Fibroblast of skin of abdomen (primary cell): ENCODE measurements at places on chromosomes 1 and 21.
A peak's percentile ranks its signal among the peaks of the same experiment; 100 is the strongest.

GRCh38 chr1:200118779-200119505 is 91.4 kb downstream of the NR5A2 start:
- no peak for DNase-seq

DNA sequence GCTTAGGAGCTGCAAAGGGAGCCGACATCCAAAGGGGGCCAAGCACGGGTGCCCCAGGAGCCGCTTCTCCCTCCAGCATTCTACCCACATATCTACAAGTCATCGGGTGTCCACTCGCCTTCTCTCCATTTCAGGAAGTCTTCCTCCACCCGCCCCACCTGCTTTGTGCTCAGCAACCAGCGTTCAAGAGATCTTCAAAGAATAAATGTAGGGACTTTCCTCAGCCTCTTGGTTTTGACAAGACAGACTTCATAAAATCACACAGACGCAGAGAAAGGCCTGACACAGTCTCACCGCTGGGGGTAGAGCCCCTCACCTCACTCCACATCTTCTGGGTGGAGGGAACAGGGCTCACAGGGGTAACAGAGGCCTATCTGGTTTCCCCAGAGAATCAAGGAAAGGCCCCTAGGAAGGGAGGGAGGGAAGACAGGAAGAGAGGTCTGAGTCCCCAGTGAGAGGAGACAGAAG is 49.5 kb downstream of the SSBP3 start:
- no peak for DNase-seq

DNA sequence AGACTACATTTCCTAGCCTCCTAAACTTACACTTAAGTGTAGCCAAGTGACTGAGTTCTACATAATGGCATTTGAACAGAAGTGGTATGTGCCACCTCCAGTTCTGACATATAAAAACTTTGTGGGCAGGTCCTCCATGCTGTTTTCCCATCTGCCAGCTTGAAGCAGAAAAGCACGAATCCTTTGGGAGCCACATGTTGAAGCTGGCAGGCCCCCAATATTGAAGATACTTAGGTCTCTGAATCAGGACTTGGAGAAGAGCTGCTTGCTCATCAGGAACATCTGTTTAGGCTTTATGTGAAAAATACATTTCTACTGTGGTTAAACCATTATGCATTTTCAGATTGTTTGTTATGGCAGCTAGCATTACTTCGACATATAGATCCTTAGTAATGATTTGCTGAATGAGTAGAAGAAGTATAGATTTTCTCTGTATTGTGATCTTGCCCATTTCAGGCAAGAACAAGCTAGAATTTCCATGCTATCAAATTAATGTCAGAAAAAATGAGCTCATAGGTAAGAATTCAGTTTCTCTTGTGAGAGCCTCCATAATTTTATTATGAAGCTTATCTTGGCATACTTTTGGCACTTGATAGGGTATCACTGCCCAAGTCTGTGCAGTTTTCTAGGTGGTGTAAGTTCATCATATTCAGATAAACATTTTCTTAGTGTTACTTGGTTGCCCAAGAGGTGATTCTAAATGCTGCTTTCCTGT is 68.4 kb downstream of the GDAP2 start:
- peak; percentile 92 for DNase-seq

DNA sequence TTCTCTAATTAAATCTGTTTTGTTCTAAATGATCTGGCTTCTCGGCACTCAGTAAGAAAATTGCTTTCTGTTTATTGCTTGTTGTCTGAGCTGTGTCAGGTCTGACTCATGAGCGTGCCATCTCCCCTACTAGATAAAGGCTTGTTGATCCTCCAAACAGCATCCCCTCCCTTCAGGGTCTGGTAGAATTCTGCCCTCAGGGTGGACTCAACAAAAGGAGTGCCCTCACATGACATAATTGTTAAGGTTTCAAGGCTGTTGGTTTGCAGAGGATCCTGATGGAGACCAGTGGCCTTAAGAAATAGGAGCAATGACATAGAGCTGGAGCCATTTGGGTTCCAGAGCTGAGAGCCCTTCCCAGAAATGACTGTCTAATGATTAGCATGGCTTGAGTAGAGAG is 36.0 kb upstream of the ATP2B4 start:
- no peak for DNase-seq

GRCh38 chr1:182869241-182869666 is 30.1 kb downstream of the DHX9 start:
- no peak for DNase-seq

DNA sequence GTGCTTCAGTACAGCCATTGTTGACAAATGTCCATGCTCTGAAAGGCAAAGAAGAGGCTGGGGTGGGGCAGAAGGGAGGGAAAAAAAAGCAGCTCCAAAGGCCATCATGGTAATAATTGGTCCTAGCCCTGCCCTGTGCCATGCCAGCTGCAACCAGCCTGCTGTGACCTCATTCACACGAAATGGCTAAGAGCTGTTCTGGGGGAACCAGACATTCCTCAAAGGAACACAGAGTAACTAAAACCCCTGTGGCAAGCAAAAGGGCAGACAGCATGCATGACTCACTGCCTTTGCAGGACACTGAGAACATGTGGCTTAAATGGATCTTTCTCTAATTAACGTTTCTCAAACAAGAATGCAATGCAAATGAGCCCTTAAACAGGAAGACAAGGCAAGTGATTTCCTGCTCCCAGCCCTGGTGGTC is 42.3 kb downstream of the STYXL2 start:
- peak; percentile 44 for DNase-seq

DNA sequence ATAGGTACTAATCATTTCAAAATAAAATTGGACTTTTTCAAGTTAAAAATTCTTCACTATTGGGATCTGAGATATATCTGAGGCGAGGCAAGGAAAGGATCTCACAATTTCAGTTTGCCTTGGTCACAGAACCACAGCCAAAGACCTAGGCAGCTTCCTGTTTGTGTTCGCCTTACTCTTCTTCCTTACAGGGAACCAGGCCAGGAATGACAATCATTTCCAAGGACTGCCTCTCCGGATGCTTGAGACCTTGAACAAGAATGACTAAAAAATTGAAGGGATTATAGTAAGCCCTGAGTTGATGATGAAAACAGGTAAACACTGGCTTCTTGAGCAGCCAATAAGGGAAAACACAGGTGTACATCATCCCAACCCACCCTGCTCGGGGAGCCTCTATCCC is 35.2 kb upstream of the SERBP1 start:
- no peak for DNase-seq

- no peak for DNase-seq
Measured at GRCh38 chr1:100683448-100684349, 35.8 kb upstream of the VCAM1 start.

DNA sequence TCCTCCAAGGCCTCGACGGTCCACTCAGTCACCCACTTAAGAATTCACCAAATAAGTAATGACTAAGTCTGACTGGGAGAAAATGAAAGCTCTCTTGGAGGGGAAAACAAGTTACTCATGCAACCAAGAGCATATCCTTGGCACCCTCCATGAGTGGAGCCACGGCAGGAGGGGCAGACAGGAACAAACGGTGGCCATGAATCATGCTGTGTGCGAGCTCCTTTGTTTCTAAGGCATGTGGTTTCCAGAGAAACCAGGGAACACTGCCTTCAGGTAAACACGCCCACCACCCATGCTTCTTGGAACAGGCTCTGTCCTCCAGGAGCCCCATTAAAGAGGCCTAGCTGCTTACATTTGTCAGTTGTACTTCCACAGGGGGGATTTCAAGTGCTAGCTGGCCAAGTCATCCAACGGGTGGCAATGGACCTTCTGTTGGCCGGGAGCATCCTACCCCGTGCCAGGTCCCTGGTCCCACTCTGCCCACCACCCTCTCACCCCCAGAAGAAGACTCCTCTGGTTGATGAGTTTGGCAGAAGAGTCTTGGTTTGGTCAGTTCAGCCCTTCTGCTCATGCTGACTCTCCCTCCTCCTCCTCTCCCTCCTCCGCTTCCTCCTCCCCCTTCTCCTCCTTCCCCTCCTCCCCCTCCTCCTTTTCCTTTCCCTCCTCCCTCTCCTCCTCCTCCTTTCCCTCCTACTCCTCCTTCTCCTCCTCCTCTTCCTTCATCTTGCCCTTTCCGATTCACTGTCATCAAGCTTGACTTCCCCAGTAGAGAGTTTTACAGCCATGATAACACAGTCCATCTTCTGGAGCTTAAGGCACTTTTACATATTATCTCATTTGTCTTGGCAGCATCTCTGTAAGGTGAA is 107.6 kb downstream of the CCDC185 start:
- DNase-seq: peak; percentile 90

DNA sequence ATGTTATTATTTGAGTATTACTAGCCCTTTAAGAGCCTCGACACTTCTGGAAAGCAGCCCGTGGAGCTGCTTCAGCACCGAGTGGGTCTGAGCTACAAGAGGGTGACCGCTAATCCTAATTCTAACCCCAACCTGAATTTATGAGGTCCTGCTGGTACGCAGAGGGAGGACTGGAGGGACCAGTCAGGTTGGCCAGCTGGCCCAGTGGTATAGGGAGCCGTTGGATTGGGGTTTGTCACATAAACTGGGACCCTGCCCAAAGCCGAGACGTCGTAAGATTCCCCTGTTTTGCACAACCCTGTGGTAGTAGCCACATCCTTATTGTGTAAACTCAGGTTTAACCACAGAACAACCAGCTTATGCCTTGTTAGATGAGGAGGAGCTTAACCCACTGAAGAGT is 60.8 kb upstream of the F3 start:
- peak; percentile 31 for DNase-seq

GRCh38 chr1:51312718-51313117 is 17.6 kb downstream of the TTC39A start:
- no peak for DNase-seq

DNA sequence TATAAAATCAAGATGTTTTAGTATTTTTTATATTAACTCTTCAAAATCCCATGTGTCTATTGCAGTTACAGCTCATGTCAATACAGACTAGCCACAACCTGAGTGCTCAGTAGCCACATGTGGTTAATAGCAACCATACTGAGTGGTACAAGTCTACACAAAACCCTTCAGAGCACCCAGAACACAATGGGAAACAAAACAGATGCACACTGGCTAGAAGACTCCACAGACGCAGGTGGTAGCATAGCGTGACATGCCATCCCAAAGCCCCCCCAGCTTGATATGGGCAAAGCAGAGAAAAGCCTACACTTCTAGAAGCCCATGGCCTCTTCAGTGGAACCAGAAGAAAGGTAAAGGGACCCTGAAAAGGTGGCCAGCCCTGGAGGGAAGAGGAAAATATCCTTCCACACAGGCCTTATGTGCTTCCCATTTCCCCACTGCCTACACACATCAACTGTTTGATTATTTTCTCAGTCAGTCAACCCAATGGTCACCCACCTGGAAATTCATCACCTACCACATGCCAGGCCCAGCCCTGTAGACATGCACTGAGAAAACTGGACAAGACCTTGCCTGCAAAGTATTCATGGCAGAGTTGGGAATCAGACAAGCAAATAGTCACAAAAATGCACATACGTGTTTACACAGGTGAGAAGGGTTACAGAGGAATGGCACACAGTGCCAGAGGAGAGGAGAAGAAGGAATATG is 175.0 kb downstream of the VAV3 start:
- no peak for DNase-seq

- DNase-seq: no peak
Measured at GRCh38 chr1:111535256-111536191, 32.1 kb upstream of the ADORA3 start.

GRCh38 chr1:59013276-59013927 is 229.6 kb upstream of the JUN start:
- DNase-seq: peak; percentile 59

DNA sequence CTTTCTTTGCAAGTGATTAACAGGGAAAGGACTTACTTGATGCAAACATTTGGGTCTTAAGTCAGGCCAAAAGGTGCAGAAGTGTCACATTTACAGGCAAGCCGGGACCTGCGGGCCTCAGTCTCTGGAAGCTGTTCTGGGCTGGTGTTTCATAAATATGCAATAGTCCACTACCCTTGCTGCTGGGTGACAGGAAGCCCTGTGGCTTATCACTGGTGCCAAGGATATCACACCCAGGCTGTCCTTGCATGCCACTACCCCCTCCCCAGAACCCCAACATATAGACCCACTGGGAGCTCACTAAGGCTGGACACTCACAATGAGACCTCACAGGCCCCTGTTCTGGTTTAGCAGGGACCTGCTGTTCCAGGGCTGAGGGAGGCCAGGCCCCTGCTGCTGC is 3.4 kb upstream of the LEFTY2 start:
- no peak for DNase-seq

GRCh38 chr21:41834252-41834925 is 44.8 kb downstream of the PRDM15 start:
- no peak for DNase-seq

DNA sequence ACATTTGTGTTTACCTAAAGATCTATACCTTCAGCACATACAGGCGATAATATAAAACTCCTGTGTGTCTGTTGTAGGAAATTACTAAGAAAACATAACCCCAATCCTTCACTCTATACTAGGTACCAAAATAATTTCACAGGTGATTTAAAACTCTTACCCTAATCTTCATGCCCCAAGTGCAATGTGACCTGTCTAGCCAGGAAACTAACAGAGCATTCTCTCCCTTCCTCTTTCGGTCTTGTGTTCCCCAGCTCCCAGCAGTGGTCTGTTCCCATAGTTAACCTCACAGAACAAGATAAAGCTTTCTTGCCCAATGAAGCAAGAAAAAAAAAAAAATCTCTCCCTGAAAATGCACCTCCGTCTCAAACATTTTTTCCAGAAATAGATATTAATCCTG is 493.5 kb downstream of the DPYD start:
- DNase-seq: no peak

DNA sequence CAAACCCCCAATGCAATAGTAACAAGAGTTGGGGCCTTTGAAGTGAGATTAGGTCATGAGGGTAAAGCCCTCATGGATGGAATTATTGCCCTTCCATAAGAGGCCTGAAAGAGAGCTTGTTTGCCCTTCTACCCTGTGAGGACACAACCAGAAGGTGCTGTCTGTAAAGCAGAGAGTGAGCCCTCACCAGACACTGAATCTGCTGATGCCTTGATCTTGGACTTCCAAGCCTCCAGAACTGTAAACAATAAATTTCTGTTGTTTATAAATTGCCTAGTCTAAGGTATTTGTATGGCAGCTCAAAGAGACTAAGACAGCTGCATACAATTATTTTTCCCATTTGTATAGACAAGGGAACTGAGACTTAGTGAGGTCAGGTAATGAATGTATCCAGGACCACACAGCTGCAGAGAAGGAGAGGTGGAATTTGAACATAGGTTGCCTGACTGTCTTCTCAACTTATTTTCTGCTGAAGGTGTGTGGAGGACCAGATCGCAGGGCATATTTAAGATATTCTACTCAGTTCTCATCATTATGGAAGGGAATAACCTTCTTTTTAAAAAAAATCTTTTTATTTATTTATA is 18.7 kb downstream of the IL23R start:
- DNase-seq: no peak

- DNase-seq: no peak
Measured at GRCh38 chr1:110211496-110212168, 1.5 kb downstream of the KCNC4 start.

DNA sequence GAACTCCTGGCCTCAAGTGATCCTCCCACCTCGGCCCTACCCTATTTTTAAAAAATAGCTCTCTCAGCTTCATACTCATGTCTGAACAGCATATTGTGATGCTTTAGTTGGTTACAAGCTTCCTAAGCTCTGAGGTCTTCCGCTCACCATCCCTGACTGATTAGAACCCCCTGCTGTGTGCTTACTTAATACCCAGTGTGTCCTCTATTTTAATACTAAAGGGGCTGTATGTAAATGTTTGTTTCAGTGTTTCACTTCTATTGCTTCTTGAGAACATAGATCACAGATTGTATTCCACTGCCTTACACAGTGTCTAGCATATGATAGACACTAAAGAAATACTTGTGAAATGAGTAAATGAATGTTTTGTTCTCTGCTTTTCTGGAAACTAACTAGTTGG is 29.8 kb downstream of the ZYG11B start:
- no peak for DNase-seq
